ENCODE measurements at places on chromosomes 11 and 22. TPM values are rescaled to one million over a fixed set of nuclear protein-coding genes. Genes with fewer than 3 reads are reported as not detected.

Gene TMEM109
- total RNA-seq = 169 TPM

Gene NAALAD2
- 4.0 TPM for total RNA-seq

GRCh38 chr11:127902382-127902781, 685.0 kb downstream of the ETS1 start:
- DNase-seq = no peak

DNA sequence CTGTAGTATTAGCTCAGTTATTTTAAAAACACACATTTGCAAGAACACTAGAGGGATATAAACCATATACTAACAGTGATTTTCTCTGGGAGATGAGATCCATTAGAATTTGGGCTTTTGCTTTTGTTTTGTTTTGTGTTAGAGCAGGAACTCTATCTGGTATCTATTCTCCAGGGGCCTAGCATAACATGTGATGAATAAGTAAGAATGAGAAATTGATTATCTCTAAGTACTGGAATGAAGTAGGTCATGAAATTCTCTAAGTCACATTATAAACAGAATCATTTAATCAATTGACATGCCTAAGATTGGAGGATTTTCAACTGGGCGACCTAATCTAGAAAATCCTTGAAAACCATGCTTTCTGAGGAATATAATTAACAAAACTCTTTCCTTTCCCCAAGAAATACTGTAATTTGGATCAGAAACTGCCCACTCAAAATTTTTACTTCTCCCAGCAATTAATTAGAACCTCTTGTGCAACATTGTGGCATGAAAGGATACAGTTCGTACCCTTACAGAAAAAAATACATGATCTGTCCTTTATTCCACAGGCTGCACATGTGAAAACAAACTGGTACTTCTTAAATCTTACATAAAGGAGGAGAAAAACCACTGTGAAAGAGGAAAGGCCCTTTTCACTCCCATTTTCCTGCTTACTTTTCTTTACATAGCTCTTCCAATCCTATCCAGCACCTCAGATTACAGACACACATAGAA, 93.5 kb downstream of the MRTFA start:
- no peak for DNase-seq

DNA sequence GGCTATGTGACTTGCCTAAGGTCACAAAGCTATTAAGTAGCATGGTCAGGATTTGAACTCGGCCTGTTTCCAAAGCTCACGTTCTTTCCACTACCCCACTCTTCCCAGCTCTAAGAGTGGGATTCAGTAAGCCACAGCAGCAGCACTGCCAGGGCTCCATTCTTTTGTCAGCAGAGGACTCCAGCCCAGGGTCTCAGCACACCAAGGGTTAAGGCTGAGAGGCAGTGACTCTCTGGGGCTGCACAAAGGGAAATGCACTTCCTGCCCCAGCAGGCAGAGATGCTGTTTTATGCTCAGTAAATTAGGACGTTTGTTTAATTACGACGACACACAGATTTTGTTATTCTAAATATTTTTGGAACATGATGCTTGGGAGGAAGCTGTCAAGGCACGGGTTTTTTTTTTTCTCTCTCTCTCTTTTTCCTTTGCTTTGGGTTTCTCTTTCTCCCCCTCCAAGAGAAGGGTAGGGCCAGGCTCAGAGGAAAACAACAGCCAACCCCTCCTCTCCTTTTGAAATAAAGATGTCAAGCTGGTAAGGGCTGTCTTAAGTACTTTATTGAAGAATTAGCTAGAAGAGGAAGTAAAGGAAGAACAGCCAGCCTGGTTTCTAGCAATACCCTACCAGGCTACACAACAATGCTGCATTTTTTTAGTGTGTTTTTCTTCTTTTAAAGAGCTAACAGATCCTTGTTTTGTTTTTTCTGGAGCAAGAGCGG, 2.8 kb downstream of the MYH9 start:
- DNase-seq = peak; percentile 92

DNA sequence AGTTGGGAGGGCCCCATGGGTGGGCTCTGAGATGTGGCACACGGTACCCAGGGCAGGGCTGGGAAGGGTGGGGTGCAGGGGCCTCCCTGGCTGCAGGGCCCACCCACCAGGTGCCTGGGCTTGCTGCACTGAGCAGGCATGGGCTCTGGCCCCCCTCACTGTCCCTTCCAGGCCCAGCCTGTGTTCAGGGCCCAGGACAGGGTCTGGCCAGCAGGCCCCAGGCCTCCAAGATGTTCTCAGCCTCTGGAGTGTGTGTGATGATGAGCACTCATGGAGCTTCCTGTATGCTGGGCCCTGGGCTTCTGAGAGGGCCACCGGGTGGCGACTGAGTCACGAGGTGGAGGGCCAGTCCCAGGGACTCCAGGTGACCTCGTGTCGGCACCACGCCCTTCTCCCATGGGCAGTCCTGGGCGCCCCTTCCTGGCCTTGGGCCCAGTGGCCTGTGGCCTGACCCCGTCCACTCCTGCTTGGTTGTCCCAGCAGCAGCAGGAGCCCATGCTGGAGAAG, 55.9 kb upstream of the CCDC188 start:
- no peak for DNase-seq

- DNase-seq = peak; percentile 59
Measured at GRCh38 chr11:47185305-47186075, 744 bp downstream of the PACSIN3 start.

GRCh38 chr11:96393753-96394348, 4.0 kb downstream of the JRKL start:
- DNase-seq = peak; percentile 73

GRCh38 chr11:81967242-81967641, 766.4 kb downstream of the FAM181B start:
- no peak for DNase-seq

DNA sequence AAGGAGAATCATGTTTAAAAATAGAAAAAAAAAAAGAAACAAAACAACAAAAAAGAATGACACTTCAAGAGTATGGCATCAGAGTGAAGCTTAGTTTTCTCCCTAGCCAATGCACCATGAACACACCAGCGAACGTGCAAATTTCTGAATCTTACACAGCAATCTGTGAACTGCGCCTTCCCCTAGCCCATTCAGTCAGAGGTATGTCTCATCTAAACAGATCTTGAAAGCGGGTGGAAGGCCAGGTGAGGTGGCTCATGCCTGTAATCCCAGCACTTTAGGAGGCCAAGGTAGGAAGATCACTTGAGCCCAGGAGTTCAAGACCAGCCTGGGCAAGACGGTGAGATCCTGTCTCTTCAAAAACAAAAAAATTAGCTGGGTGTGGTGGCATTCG, 113.1 kb downstream of the MICAL3 start:
- no peak for DNase-seq

Data from A673 (cell line).